Vagina (tissue), 2 donors: ENCODE measurements at places on chromosomes 3 and 15. TPM values are rescaled to one million over a fixed set of nuclear protein-coding genes. Genes with fewer than 3 reads are reported as not detected.

DNA sequence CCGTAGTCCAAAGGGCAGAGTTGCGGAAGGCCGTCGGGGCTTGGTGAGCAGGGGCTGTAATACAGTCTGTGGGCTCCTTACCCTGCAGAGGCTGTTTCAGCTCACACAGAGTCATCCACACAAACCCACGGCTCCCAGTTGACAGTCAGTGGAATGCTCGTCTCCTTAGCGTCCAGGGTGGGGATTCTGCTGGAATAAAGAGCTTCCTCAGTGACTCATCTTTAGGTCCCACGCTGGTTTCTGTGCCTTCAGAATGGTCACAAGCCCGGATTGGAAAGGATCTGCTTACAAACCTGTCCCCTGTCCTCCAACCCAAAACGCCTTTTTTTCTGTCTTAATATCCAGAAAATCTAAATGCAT is 201.3 kb upstream of the TPM1 start:
- no peak for DNase-seq

The LYZL4 gene
- not detected for total RNA-seq

GRCh38 chr15:66515901-66516322 is 10.8 kb downstream of the ZWILCH start:
- DNase-seq = no peak

The TMEM42 gene
- total RNA-seq = 10.8 TPM

- no peak for DNase-seq
Measured at GRCh38 chr3:16205156-16205870, 30.8 kb downstream of the GALNT15 start.

The TRNT1 gene
- 12.8 TPM for total RNA-seq

DNA sequence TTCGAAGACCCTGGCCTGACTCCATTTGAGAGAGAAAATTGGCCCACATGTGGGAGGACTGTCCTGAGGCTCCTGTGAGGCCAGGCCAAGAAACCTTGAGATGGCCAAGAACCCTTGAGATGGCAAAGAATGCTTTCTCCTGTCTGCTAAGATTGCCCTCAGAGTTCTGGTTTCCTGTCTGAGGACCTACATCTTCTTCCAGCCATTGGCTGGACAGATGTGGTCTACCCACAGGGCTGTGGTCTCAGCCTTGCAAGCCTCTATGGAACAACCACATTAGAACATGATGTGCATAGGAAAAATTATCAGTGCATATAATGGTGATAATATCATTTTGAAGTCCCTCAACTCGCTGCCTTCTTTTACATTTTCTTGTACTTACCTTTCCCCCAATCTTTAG is 10.8 kb upstream of the RASA2 start:
- no peak for DNase-seq
